ENCODE measurements at places on chromosomes 5 and 9. TPM values are rescaled to one million over a fixed set of nuclear protein-coding genes. Genes with fewer than 3 reads are reported as not detected.

DNA sequence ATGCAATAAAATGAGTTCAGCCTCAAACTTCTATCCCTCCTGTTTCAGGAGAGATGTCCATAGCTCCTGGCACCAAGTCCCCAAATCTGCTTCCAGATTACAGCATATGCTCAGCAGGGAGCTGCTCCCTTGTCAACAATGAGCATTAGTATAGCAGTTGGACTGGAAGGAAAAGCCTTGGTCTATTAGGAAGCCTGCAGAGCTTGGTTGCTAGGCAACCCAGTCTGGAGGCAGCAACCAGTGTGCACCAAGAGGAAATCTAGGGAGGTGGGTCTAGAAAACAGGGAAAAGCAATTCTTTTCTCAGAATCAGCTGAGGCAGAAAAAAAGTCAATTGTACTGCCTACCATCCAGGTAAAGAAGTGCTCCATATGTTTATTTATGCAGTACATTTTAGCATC lies 229.5 kb upstream of the NMUR2 start:
- DNase-seq: no peak

DNA sequence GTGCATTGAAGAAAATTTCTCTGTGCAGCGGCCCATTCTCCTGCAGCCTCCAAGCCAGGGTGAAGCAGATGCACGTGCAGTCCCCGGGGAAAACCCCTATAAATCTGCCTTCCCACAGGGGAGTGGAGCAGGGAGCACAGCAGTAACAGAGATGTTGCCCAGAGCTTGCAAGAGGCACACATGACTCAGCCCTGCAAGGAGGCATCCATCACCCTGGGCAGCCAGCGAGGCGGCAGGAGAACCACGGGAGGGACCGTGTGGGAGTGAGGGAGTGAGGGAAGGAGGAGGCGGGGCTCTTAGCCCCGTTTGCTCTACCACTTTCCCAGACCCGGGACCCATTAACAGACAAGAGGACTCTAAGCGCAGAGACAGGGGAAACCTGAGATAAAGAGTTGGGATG lies 96.2 kb upstream of the ARAP3 start:
- peak; percentile 8 for DNase-seq

The IL33 gene
- not detected for total RNA-seq

The CCIN gene
- total RNA-seq: not detected

- no peak for DNase-seq
Measured at GRCh38 chr5:143147902-143148301, 255.6 kb downstream of the NR3C1 start.

- no peak for DNase-seq
Measured at GRCh38 chr5:65734921-65735320, 12.9 kb downstream of the NLN start.

- DNase-seq: no peak
Measured at GRCh38 chr5:158759283-158759682, 340.4 kb downstream of the EBF1 start.
